Fibroblast of skin of left biceps (primary cell): ENCODE measurements at places on chromosomes 5 and 9.

GRCh38 chr5:120538644-120539043 is 74.5 kb downstream of the PRR16 start:
- DNase-seq = no peak

GRCh38 chr5:80181618-80182211 is 74.1 kb downstream of the SERINC5 start:
- DNase-seq = no peak

DNA sequence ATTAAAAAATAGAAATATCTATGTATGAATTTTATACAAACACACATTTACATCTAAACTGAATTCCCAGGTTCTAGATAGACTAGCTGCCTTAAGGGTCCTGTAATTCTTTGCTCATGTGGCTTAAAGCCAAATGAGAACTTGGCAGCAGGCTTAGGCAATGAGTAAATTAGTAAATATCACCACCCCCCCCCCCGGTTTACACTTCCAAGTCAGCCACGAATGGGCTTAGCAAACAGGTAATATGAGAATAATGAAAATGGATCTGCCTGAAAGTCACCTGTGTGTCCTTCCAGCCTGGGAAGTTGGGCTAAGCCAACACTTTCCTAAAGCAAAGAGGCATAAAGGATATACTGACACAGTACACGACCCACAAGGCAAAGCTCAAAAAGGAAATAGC is 108.6 kb downstream of the KLHL3 start:
- no peak for DNase-seq

- no peak for DNase-seq
These were observed 136.4 kb downstream of the ZNF354C start for GRCh38 chr5:179196405-179197079.

DNA sequence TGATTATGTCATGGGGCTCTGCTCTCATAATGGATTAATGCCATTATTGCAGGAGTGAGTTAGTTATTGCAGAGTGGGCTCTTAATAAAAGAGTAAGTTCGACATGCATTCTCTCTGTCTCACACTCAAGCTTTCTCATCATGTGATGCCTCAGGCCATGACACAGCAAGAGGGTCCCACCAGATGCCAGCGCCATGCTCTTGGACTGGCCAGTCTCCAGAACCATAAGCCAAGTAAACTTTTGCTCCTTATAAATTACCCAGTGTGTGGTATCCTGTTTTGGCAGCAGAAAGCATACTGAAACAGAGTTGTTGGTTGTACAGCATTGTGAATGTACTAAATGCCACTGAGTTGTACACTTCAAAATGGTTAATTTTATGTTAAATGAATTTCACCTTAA is 138.1 kb downstream of the MYO10 start:
- DNase-seq = no peak

GRCh38 chr5:101932599-101932998 is 363.5 kb downstream of the SLCO4C1 start:
- no peak for DNase-seq
